ENCODE measurements at places on chromosomes 6 and 20. TPM values are rescaled to one million over a fixed set of nuclear protein-coding genes. Genes with fewer than 3 reads are reported as not detected.
A peak's percentile ranks its signal among the peaks of the same experiment; 100 is the strongest.

- DNase-seq, result no peak
Observed at GRCh38 chr6:96649926-96650325, 87.0 kb downstream of the FHL5 start.

DNA sequence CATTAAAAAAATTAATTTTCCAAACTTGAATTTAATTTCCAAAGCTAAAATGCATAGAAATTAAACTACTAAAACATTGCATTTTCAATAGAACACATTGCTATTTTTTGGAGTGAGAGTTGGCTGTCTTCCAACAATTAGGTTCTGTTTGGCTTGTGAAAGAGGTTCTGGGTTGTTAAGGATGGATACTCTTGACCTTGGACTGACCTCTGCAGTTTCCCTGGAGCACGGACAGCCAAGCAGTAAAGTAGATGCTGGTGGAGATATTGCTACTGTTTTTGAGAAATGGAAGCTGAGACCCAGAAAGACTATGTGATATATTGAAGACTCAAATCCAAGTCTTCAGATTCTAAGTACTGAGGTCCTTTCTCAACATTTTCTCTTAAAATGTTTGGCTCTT, 95.9 kb upstream of the CHD6 start:
- no peak for DNase-seq

DNA sequence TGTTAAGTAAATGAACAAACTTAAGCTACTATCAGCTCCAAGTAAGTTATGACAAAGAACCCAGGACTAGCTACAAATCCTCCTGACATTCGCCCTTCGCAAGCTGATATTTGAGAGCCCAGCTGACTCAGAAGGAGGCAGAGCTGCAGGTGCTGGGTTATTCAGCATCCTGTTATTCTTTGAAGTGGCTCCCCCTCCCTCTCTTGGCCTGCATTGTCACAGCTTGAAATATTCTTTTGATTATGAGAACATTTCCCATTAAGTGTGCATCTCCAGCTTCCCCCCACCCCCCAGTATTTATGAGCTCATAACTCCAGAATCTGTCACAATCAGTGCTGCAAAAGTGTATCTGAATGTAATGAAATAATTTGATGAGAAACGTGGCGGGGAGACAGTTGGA, 78.8 kb upstream of the RALY start:
- peak; percentile 49 for DNase-seq

- DNase-seq, result no peak
Observed at GRCh38 chr20:10893321-10893720, 219.5 kb upstream of the JAG1 start.

DNA sequence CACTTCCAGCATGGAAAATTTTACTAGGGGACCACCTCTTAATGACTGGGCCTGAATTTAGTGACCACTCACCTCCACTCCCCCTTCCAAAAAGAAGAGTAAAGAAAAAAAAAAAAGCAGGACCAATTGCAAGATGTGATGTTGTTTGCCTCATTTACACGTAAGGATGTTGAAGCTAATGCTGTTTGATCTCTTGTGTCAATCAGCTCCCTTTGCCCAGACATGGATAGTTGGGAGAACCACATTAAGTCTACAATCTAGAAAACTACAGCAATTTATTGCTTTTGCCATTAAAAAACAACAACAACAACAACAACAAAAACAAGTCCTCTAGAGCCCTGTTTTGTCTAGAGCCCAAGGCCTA, 11.0 kb upstream of the DSTN start:
- DNase-seq, result no peak

DNA sequence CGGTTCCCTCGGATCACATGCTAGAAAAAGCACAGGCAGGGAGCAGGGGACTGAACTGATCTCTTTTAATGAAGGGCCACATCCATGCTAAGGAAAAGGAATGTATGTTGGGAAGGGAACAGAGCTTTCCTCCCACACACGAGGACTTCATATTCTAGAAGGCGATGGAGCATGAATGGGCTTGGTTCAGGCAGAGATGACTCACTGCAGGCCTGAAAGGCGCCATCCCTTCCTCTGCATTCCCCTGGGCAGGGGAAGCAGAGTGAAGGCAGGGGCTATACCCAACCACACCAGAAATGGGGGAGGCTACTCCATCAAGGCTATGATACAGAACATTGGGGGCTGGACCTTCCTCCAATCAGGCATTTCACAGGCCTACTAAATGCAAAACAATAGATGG, 30.6 kb downstream of the ELMO2 start:
- DNase-seq, result no peak

DNA sequence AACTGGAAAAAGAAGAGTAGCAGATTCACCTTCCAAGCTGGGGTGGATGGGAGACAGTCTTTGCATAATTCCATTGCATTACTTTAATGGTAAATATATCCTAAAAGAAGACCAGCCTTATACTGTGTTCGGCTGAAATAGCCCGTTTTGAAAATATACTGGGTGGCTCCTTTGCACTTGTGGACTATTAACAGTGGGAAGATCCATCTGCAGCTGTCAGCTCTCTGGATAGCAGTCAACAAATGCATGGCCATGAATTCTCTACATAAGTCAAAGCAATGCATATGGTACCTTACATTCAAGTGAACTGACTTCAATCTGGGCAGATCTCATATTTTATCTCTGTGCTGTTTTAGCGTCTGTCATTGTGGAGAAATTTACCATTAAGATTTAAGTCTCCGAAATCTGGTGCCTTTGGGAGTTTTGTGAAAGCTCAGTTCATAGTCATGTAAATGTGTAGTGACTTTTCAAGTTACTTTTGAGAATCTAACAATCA, 400.6 kb upstream of the RNF217 start:
- DNase-seq, result no peak

DNA sequence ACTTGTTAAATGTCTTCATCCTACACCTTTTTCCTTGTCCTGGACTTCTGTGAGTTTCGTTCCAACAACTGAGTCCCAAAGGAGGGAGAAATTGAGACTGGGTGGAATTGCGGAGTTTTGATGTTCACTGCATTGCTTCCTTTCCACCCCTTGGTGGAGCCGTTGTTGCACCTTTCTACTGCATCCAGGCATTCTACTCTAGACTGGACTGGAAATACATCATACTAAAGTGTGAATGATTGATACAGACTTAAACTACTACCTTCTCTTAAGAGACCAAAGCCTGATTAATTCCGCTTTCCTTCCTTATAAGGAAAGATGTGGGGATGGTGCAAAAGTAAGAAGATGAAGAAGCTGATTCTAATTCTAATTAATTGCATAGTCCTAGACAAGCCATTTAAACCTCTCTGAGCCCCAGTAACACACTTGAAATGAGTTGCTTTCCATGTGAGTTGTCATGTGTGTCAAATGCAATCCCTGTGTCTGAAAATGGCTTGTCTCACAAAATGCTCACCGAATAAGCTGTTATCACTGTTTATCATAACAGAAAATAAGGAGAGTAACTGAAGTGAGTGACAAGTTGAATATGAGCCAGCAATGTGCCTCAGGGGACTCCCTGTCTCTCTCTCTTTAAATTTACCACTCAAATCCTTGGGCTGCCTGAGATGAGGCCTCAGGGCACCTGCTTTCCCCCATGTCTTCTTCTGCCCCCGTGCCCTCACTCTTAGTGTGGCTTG, 338.3 kb upstream of the CHD6 start:
- peak; percentile 18 for DNase-seq

DNA sequence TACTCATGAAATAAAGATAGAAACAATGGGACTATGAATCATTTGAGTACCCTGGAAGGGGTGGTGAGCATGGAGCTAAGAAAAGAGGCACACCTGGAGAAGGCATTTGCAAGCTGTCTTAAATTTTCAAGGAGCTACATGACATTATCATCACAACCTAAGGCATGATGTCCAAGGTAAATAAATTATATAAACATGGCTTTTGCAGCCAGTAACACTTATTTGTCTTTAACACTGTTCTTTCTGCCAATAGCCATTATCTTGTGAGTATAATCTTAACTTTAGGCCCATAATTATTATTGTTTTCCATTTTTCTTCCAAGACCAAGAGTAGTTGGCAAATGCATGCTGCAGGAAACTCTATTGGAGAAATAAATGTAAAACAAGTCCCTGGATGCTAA, 63.7 kb downstream of the ALDH5A1 start:
- DNase-seq, result no peak

DNA sequence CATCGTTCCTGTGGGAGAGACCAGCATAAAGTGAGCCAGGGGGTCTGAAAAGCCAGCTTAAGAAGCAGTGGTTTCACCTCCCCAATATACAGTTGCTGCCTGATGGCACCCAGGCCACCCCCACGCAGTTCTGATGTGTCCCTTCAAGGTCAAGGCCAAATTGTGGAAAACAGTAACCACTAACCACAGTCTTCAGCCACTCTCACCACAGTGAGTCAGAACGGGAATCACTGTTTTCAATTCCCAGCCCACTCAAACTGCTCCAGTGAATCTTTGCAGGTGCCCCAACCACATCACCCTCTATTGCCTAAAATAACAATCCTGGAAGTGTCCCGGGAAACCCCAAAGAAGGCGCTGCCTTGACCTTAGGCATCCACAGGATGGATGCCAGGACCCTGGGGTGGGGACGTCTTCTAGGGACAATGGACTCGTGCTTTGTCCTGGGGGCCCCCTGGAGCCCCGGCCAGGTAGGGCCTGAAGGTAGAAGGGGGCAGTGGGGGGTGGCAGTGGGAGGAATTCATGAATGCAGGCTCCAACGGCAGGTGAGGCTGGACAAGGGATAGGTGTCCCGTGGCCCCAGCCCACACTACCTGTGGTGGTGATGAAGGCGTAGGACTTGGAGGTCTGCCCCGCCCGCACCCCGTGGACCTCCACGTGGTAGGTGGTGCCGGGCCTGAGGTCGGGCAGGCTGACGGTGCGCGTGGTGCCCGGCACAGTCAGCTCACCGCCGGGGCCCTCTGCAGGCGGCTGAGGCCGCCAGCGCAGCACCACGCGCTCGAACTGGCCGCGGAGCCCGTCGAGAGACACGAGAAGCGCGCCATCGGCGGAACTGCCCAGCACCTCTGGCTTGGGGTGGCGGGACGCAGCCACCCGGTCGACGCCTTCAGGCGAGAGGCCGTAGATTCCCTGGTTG, 22.2 kb downstream of the TNXB start:
- peak; percentile 36 for DNase-seq

GRCh38 chr6:168133168-168133561, 54.2 kb upstream of the FRMD1 start:
- no peak for DNase-seq

- DNase-seq, result no peak
Observed at GRCh38 chr6:26290941-26291340, 74.1 kb upstream of the BTN3A2 start.

GRCh38 chr6:44675449-44675848, 287.9 kb downstream of the CDC5L start:
- DNase-seq, result no peak

DNA sequence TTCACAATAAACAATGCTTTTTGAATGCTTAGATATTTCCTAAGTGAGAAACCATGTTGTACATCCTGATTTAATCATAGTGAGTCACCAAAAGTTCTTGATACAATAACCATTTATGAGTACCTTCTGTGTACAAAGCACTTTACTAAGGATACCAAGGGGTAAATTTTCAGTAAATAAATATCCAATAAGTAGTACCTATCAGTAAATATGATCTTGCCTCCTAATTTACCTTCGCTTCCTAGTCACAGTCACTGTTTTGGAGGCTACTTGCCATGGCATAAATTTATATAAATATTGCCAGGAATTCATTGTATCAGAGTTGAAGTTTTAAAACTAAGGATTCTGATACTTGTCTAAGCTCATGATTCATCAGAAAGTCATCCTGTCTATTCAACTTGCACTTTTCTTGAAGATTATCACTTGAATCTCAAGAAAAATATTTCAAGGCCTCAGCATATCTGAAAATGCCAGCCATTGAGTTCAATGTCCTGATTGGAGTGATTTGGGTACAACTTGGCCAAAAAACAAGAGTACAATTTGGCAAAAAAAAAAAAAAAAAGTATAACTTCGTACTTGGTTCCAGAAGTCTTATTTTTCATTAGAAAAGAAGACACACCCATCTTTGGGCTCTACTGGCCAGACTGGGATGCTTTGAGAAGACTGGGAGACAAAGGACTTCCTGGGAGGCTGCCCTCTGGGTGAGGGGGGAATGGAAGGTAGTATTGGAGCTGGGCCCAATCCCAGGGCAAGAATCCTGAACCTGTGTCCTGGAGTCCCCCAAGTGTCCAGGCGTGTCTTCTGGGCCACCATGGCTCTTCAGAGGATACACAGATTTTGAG, 32.8 kb downstream of the RAB22A start:
- no peak for DNase-seq

GRCh38 chr20:45701873-45702272, at the start of gene WFDC13:
Gene WFDC13 (plus strand): TSS chr20:45702038. CDS start chr20:45702124, 86 bp downstream.
- no peak for DNase-seq

GRCh38 chr20:18986146-18986830, 172.7 kb downstream of the SCP2D1 start:
- no peak for DNase-seq

DNA sequence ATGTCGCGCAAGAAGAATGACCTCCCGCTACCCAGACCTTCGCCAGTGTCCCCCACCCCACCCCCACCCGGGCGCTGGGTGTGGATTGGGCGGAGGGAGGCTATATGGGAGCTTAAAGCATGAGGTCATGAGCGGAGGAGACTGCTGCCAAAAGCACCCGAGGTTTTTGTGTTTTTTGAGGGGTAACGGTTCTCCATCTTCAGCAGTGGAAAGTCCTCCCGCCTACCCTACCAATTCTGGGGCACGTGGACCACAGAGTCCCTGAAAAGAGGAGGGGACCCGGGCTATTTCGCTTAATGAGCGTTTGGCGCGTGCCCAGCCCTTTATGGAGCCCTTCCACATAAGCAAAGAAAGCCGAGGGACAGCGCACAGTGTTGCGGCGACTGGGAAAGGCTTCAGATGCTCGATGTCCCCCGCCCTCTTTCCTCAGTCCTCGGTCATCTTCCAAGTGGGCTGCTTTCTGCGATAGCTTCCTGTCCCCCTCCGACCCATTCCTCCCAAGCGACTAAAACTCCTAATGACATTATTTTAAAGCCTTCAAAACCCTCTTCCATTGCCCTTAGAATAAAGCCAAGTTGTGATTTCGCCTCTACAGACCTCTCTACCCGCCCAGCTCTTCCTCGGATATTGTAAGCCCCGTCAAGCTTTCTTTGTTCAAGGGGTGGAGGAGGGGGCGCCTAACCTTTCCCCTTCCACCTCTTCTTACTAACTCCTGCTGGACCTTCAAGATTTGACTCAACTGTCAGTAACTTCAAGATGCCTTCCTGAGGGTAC, 2.1 kb upstream of the TRERF1 start:
- DNase-seq, result peak; percentile 21

DNA sequence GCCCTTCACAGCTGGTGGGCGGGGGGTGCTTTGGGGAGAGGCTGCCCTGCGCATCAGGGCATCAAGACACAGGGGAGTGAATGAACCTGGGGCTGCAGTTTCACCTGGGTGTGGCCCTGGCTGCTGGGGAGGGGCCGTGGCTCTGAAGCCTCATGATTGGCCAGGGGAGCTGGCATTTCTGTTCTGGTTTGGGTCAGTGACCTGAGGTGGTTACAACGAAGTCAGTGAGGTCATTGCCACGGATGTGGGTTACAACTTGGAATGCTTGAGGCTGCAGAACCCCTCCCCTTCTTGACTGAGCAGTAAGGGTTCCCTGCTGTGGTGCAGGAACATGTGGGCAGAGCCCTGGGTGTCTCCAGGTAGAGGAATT, 3.0 kb downstream of the TCEA2 start:
- peak; percentile 78 for DNase-seq

SMPDL3A gene
- total RNA-seq, result 1.8 TPM

WRNIP1 gene
- 36.9 TPM for total RNA-seq

C20orf141 gene
- total RNA-seq, result not detected

ZBTB12 gene
- total RNA-seq, result 22.6 TPM

PIM1 gene
- 19.1 TPM for total RNA-seq

PDYN gene
- total RNA-seq, result not detected

PTPRA gene
- total RNA-seq, result 33.2 TPM

IL17A gene
- not detected for total RNA-seq

MCCD1 gene
- not detected for total RNA-seq

TUBB2B gene
- total RNA-seq, result 3.0 TPM

LAMP5 gene
- total RNA-seq, result 0.17 TPM

FAM83B gene
- 22.2 TPM for total RNA-seq

HM13 gene
- total RNA-seq, result 378 TPM

CLDN20 gene
- not detected for total RNA-seq
